ENCODE measurements at places on chromosomes 6 and 20. TPM values are rescaled to one million over a fixed set of nuclear protein-coding genes. Genes with fewer than 3 reads are reported as not detected.
A peak's percentile ranks its signal among the peaks of the same experiment; 100 is the strongest.

GRCh38 chr20:64146936-64147477 lies 17.2 kb upstream of the MYT1 start:
- peak; percentile 35 for DNase-seq

DNA sequence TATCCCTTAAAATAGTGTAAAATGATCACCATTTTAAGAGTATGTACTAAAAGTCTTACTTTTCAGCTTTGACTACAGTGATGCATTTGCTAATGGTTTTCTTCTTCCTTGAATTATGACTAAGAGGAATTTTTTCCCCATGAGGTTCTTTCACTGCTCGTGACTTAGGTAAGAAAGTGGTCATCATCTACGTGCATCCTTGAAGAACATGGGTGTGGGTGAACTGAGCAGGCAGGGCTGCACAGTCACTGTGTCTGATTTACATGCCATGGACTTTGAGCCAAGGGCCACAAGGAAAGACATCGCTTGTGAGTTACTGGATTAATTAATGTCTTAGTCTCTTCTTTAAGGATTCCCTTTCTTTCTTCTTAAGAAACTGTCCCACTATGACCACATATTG lies 33.3 kb downstream of the NQO2 start:
- DNase-seq = no peak

- no peak for DNase-seq
These were observed 122.7 kb downstream of the MMS22L start for GRCh38 chr6:97160280-97160679.

DNA sequence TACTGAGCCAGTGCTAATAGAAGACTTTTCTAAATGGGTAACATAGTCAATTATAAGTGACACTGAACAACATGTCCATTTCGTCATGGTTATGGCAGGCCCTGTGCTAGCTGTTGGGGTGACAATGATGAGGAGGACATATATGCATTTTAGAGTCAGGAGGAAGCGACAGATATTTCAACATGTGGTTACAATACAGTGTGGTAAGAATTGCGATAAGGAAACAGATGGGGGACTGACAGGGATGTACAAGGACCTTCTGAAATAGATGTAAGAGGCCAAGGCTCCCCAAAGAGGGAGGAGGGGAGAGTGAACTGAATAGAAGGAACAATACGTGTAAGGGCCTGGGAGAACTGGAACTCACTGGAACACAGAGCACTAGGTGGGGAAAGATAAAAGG lies 11.7 kb downstream of the MMP24 start:
- DNase-seq = no peak

DNA sequence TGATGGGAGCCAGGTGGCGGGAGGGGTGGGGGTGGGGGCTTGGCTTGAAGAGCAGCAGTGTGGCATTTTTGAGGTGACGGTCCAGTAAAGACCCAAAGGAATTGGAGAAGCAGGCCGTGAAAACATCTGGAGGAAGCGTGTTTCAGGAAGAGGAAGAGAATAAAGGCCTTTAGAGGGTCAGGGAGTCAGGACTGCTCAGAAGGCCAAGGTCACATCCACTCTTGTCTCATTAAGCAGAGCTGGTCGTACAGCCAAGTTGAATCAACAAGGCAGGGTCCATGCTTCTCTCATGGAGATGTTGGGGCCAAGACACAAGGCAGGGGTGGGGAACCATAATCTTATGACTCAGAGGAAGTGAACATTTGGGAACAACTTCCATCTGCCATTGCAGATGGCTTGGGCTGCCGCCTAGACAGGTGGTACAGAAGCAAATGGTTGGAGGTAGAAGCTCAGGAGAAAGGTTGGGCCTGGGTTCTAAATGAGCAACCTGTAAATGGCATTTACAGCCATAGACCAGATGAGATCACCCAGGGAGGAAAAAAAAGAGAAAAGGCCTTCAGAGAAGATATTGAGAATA lies 179.6 kb downstream of the TTLL2 start:
- no peak for DNase-seq

GRCh38 chr6:138160329-138161087 lies 1.2 kb upstream of the ARFGEF3 start:
- DNase-seq = no peak

- DNase-seq = no peak
These were observed 20.4 kb upstream of the SENP6 start for GRCh38 chr6:75581231-75581630.

Gene RUNX2
- total RNA-seq = 0.39 TPM

Gene RAB32
- 10.8 TPM for total RNA-seq

Gene DEF6
- total RNA-seq = 2.6 TPM

Gene SNX21
- 25.8 TPM for total RNA-seq
